H9 (cell line): ENCODE measurements at places on chromosomes 1 and 21.

- no peak overlapping the region for H3K4me3 ChIP-seq
- no peaks in the 10 kb centered on the region for H3K27me3 ChIP-seq
- no peak overlapping the region for H3K27ac ChIP-seq
Measured at GRCh38 chr1:216215169-216215568, 208.1 kb downstream of the USH2A start.

- H3K4me3 ChIP-seq: no peak overlapping the region
- H3K36me3 ChIP-seq: no peaks in the 10 kb centered on the region
- H3K27ac ChIP-seq: no peak overlapping the region
- H3K27me3 ChIP-seq: no peaks in the 10 kb centered on the region
Measured at GRCh38 chr21:44431300-44431699, 24.0 kb upstream of the LRRC3 start.

DNA sequence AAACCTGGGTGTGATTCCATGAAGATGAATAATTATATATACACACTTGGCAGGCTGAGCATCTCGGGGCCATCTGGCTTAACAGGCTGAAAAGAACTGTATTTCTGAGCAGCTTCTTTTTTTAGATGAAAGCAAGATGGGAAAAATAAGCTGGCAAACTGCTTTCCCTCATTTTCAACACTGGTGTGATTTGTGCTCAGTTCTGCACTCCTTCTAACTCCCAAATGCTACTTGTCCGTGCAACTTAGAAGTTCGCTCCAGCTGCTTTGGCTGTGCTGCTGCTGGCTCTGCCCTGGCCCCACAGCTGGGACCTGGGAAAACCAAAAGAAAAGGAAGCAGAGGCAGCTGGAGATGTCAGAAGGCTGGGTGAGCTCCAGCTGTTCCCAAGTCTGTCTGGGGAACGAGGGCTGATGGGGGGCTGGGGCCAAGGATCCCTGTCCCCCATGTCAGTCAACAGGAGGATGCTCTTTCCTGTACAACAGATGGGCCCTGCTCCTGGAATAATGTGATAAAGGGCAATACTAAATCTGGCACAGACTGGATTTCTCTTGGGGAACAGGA, 44.9 kb downstream of the PAFAH2 start:
- no peak overlapping the region for H3K27ac ChIP-seq
- H3K4me1 ChIP-seq: no peaks in the 10 kb centered on the region; the same call in 1 of the 2 replicates
- H3K4me3 ChIP-seq: no peak overlapping the region
- DNase-seq: no peak
- peaks cover 3% of the 10 kb centered on the region; the same call in 1 of the 2 replicates for H3K36me3 ChIP-seq
- H3K27me3 ChIP-seq: no peaks in the 10 kb centered on the region

- no peak overlapping the region for H3K27ac ChIP-seq
- H3K27me3 ChIP-seq: peaks cover 40% of the 10 kb centered on the region
- DNase-seq: no peak
- H3K4me1 ChIP-seq: no peaks in the 10 kb centered on the region
Measured at GRCh38 chr1:210335001-210335400, 6.3 kb downstream of the HHAT start.

DNA sequence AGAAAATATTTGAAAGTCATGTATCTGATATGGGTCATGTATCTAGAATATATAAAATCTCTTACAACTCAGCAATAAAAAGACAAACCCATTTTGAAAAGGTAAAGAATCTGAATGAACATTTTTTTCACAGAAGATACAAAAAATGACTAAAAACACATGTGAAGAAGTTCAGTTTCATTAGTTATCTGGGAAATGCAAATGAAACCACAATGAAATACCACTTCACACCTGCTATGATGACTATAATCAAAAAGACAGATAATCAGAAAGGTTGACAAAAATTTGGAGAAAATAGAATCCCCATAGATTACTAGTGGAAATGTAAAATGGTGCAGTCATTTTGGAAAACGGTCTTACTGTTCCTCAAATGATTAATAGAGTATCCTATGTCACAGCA, 631.0 kb downstream of the MRPL39 start:
- H3K36me3 ChIP-seq: peaks cover 3% of the 10 kb centered on the region
- DNase-seq: no peak
- H3K27ac ChIP-seq: no peak overlapping the region
- no peaks in the 10 kb centered on the region for H3K4me1 ChIP-seq
- no peak overlapping the region for H3K4me3 ChIP-seq

GRCh38 chr1:118981436-118981835, 6.7 kb downstream of the TBX15 start:
- peaks cover 87% of the 10 kb centered on the region for H3K27me3 ChIP-seq
- peaks cover 3% of the 10 kb centered on the region for H3K4me1 ChIP-seq
- no peak overlapping the region for H3K27ac ChIP-seq
- H3K4me3 ChIP-seq: no peak overlapping the region

GRCh38 chr1:89990976-89991831, 3.7 kb upstream of the ZNF326 start:
- no peaks in the 10 kb centered on the region; the same call in none of the 3 replicates for H3K36me3 ChIP-seq
- no peak overlapping the region for H3K4me3 ChIP-seq
- H3K27ac ChIP-seq: no peak overlapping the region
- H3K4me1 ChIP-seq: no peaks in the 10 kb centered on the region
- DNase-seq: no peak

DNA sequence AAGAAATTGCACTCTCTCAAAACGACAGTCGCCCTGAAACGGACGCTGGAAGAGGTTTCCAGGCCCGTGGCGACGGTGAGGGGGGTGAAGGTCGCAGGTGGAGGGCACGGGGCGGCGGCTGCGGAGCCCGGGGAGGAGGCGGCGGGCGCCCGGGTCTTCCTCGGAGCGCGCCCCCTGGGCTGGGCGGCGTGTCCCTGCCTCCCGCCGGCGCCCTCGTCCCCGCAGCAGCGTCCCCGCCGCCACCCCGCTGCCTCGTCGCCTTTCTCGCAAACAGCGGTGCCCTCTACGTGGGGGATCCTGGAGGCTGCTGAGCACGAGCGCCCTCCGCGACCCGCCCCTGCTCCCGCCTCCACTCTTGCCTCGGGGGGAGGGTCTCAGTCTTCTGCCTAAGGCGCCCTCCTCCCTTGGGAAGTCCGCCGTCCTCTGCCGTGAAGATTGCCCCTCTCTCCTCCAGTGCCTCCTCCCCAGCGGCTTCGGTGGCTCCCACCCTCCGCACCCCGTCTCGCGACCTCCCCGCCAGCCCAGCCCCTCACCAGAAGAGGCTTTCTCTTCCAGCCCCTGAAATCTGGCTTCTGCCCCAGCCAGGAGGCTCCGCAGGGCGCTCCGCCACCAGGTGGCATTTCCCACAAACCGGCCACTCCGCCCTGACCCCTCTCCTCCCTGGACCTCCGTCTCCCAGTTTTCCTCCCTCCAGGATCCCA, 227.4 kb downstream of the SDCCAG8 start:
- H3K36me3 ChIP-seq: peaks cover 5% of the 10 kb centered on the region; the same call in 1 of the 2 replicates
- peak overlapping the region; percentile 73 for H3K4me3 ChIP-seq
- peaks cover 2% of the 10 kb centered on the region; the same call in 1 of the 2 replicates for H3K4me1 ChIP-seq
- H3K27me3 ChIP-seq: no peaks in the 10 kb centered on the region; the same call in 1 of the 2 replicates
- H3K27ac ChIP-seq: no peak overlapping the region
- peak; percentile 72 for DNase-seq

GRCh38 chr1:99969729-99970621, at the start of gene SLC35A3:
Gene SLC35A3, plus strand, starts transcription at chr1:99969996. Its CDS starts 23,559 bp downstream, at chr1:99993555.
- H3K27ac ChIP-seq: no peak within 1 kb of the TSS
- DNase-seq: peak; percentile 84
- no peaks in the 10 kb centered on the region for H3K27me3 ChIP-seq
- H3K36me3 ChIP-seq: no peaks in the 10 kb centered on the region
- H3K4me1 ChIP-seq: peaks cover 2% of the 10 kb centered on the region; the same call in 1 of the 2 replicates

GRCh38 chr1:70930062-70930461, 117.6 kb downstream of the PTGER3 start:
- H3K4me1 ChIP-seq: no peaks in the 10 kb centered on the region
- DNase-seq: no peak
- H3K36me3 ChIP-seq: 0 out of 2 replicates have a peak, but pooled peaks cover 2% of the 10 kb centered on the region
- no peaks in the 10 kb centered on the region for H3K27me3 ChIP-seq
- H3K27ac ChIP-seq: no peak overlapping the region

DNA sequence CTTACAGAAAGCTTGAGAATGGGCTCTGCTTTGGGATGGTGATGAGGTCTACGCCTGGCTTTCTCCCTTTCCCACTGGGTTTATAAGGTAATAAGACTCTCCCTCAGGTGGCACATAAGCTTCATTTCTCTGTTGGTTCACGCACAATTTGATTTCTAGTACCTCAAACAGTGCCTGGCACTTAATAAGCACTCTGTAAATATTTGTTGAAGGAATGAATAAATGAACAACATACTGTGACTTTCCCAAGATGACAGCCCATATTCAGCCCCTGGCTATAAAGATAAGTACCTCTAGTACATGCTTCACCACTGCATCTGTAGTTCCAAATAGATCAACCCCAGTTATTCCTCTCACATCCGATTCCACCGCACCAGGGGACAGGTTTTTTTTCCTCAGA, 17.8 kb downstream of the COPA start:
- DNase-seq: no peak
- no peak overlapping the region for H3K27ac ChIP-seq
- no peak overlapping the region for H3K4me3 ChIP-seq
- H3K4me1 ChIP-seq: no peaks in the 10 kb centered on the region
- peaks cover 64% of the 10 kb centered on the region for H3K36me3 ChIP-seq

DNA sequence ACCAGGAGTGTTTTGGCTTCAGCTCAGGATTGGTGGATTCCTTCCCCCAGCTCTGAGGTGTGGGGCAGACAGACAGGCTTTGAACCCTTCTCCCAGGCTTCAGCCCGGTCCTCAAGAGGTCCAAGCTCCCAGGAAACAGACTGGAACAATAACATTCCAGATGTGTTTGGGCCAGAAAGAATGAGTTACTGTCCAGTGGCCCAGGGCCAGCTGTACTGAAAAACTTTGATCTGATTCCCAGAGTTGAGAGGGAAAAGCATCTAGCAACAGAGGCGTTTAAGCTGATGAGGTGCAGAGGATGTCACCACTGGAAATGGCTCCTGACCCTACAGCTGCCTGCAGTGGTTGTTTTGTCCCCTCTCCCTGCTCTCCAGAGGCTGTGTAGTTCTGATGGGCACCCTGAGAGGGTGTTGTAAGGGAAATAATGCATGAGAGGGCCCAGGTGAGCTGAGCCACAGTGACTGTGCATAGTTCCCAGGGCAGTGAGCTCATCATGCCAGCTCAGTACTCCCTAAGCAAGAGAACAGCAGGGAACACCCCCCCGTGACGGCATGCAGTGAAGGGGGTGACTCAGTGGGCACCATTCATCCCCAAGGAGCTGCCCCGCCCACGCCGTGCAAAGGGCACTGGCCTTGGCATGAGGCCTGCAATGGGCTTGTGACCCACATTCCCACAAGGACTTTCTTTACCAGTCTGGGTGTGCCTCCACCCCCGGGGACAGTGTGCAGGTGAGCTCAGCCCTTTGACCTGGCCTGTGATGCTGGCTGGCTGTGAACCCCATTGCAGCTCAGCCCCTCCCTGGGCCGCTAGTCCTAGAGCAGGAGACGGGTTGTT, 13.8 kb upstream of the SFN start:
- H3K27ac ChIP-seq: no peak overlapping the region
- peaks cover 27% of the 10 kb centered on the region; the same call in 2 of the 3 replicates for H3K36me3 ChIP-seq
- DNase-seq: no peak
- no peaks in the 10 kb centered on the region for H3K27me3 ChIP-seq
- no peaks in the 10 kb centered on the region for H3K4me1 ChIP-seq

GRCh38 chr1:241972703-241973369, 15.3 kb downstream of the BECN2 start:
- H3K27ac ChIP-seq: no peak overlapping the region
- H3K4me1 ChIP-seq: no peaks in the 10 kb centered on the region; the same call in 1 of the 2 replicates
- no peaks in the 10 kb centered on the region for H3K36me3 ChIP-seq
- no peaks in the 10 kb centered on the region for H3K27me3 ChIP-seq
- H3K4me3 ChIP-seq: no peak overlapping the region

DNA sequence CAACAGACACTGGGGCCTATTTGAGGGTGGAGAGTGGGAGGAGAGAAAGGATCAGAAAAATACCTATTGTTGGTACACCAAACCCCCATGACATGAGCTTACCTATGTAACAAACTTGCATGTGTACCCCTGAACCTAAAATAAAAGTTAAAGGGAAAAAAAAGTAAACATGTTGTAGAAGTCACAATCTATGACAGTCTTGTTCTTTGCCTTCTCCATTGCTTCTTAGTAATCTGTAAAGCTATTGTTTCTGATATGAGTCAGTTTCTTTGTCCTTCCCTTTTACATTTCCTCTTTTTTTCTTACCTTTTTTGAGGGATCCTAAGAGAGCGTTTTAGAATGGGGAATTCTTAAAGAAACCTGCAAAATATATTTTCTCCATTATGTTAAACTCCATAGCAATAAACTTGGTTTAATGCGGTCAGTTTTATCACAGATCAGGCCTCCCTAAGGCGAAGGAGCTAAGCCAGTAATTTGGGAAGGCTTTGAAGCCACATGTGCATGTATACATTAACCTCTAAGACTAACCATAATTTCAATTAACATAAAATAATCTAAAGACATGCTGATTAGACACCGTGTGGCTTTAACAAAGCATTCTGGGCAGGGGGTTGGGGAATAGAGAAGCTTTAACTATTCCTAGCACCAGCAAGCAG, 77.8 kb upstream of the C1orf105 start:
- H3K4me1 ChIP-seq: peaks cover 3% of the 10 kb centered on the region; the same call in 1 of the 2 replicates
- H3K4me3 ChIP-seq: no peak overlapping the region
- no peak overlapping the region for H3K27ac ChIP-seq
- H3K36me3 ChIP-seq: peaks cover 9% of the 10 kb centered on the region
- no peak for DNase-seq

- no peaks in the 10 kb centered on the region for H3K36me3 ChIP-seq
- no peak overlapping the region for H3K27ac ChIP-seq
- H3K27me3 ChIP-seq: no peaks in the 10 kb centered on the region
- H3K4me3 ChIP-seq: no peak overlapping the region
- H3K4me1 ChIP-seq: no peaks in the 10 kb centered on the region
Measured at GRCh38 chr1:174274884-174275283, 115.6 kb downstream of the RABGAP1L start.

- H3K4me3 ChIP-seq: no peak overlapping the region
- H3K36me3 ChIP-seq: no peaks in the 10 kb centered on the region
- H3K27me3 ChIP-seq: no peaks in the 10 kb centered on the region
- H3K4me1 ChIP-seq: no peaks in the 10 kb centered on the region
- H3K27ac ChIP-seq: no peak overlapping the region
- DNase-seq: no peak
Measured at GRCh38 chr1:202074985-202075384, 47.7 kb upstream of the GPR37L1 start.

GRCh38 chr21:32015461-32016139, 142.8 kb downstream of the HUNK start:
- H3K36me3 ChIP-seq: no peaks in the 10 kb centered on the region
- no peaks in the 10 kb centered on the region for H3K4me1 ChIP-seq
- H3K4me3 ChIP-seq: no peak overlapping the region
- H3K27ac ChIP-seq: no peak overlapping the region
- H3K27me3 ChIP-seq: no peaks in the 10 kb centered on the region
